ENCODE measurements at places on chromosomes 13 and 19. TPM values are rescaled to one million over a fixed set of nuclear protein-coding genes. Genes with fewer than 3 reads are reported as not detected.

GRCh38 chr19:6482343-6482686, 728 bp upstream of the DENND1C start:
- no peak for DNase-seq

DNA sequence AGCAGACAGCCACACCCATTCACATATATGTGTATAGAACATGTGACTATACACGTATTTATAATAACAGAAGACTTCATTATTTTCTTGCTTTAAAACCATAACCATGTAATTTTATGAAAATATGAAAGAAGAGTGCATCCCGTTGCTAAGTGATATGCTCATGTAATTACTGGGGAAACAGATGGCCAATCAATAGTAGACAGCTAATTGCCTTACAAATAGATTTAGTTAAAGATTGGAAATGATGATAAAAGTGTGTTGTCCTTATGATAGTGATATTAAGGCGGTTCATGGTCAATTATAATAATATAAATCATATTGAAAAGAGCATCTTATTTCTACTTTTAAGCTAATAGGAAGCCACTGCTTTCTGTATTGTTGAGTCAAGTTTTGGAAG, 95.9 kb downstream of the RFC3 start:
- no peak for DNase-seq

- DNase-seq: peak; percentile 60
These were observed 63.4 kb downstream of the KCTD12 start for GRCh38 chr13:76822698-76823267.

DNA sequence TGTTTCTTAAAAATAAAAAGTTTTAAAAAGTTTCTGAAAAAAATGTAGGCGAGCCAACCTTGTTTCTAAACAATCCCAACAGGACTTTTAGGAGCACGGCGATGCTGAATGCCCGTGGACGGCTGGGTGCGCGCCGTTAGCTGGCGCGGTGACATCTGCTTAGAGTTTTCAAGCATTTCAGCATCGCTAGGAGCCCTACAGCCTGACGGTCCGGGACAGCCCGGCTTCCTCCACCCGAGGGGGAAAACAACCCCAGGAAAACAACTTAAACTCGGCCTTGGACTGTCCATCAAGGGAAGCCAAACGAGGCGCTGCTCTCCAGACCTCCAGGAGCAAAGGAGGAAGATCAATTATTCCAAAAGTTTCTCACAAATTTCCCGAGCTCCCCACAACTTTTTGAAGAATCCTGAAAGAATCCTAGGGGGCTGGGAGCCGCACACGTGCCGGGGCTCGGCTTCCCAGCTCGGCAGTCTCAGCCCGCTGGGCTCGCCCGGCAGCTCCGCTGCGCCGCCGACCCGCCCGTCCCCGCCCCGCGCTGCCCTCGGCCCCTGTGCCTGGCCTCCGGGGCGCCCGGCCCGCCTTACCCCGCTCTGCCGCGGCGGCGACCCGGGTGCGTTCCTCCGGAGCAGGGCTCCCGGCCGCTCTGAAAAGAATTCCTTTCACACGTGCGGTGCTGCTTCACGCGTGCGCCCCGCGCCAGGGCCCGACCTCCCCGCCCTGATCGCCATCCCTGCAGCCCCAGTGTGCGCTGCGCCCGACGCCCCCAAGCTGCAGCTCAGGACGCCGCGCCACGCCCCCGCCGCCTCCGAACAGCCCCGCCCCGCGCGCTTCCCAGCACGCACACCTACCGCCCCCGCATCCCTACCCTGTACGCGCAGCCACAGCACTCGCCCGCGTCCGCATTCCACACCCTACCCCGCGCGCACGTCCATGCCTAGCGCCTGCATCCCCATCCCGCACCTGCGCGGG, at the start of gene GJA3:
Gene GJA3 (minus strand): TSS at position 747 of the 969 bp plus-strand sequence. CDS start 17,764 bp downstream, outside the sequence.
- DNase-seq: no peak

GRCh38 chr19:43152214-43152613, 34.1 kb downstream of the PSG5 start:
- no peak for DNase-seq

DNA sequence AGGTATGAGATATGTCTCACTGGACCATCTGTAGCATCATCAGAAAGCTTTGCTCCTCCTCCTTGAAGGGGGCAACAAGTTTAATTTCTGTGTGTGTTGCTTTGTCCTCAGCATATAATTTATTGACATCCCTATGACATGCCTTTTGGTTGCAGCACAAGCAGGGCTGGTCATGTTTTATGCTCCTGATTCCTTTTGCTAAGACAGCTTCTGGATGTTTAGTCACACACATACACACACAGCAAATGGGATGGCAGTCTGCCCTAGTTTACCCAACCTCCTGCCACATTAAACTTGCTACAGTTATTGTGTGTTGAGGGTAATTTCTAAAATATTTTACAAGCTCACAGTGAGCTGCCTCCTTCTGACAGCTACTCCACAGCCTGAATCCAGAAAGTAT, 217.9 kb upstream of the RXFP2 start:
- no peak for DNase-seq

GRCh38 chr13:73336773-73337172, 278.0 kb downstream of the KLF5 start:
- no peak for DNase-seq

DNA sequence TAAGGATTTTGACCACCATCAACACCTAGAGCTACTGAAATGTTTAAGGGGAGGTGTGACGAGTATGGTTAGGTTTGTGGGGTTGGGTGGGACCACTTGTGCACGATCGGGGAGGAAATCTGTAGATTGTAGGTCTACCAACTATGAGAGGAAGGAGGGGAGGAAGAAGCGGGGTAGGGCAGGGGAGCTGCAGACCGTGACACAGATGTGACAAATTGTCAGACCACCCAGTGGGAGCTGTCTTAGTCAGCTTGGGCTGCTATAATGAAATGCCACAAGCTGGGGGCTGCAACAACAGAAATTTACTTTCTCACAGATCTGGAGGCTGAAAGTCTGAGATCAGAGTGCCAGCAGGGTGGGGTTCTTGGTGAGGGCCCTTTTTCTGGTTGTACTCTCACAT, 62.2 kb upstream of the ARGLU1 start:
- DNase-seq: no peak

- DNase-seq: no peak
These were observed 30.1 kb upstream of the METTL21C start for GRCh38 chr13:102724923-102725322.

- no peak for DNase-seq
These were observed 666 bp downstream of the POMP start for GRCh38 chr13:28659621-28659970.

- DNase-seq: no peak
These were observed 7.9 kb upstream of the PVR start for GRCh38 chr19:44635581-44636438.

C19orf67 gene
- total RNA-seq: not detected

PTPRH gene
- total RNA-seq: 0.29 TPM

ONECUT3 gene
- not detected for total RNA-seq

USHBP1 gene
- 40.0 TPM for total RNA-seq

DNA sequence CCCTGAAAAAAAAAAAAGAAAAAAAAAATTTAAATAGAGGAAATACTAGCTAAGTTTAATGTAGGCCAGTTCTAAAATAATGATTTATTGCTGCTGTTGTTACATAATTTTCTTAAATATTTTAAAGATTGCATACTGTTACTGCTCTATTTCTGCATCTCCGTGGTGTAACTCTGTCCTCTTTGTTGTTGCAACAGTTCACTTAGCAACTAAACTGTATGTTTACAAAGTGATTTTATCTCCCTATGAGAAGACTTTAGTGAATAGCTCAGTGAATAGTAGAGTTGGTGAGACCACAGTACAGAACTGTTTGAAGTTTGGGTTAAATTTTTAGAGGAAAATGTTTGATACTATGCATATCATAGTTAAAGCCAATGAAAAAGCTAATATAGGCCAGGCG, 19.4 kb downstream of the BRCA2 start:
- DNase-seq: no peak

GRCh38 chr13:33575378-33575777, 242.6 kb upstream of the RFC3 start:
- DNase-seq: no peak

DNA sequence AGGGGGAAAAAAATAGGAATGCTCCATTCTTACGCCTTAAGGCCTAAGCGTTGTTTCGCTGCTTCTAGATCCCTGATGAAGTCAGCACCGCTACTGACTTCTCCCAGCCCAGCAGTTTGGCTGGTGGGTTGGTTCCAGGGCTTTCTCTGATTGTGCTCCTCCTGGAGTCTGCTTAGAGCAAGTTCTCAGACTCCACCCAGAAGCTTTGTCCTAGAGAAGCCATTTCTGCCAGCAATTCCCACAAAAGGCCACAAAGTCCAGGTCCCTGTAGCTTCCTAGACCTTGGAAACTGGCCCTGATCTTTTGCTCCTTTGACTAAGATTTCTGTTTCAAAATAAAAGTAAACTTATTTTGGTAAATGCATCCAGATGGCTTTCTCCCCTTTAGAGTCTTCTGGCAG, 65.4 kb downstream of the KCTD12 start:
- no peak for DNase-seq

- DNase-seq: no peak
These were observed 803.6 kb downstream of the DIAPH3 start for GRCh38 chr13:59360108-59360507.

DNA sequence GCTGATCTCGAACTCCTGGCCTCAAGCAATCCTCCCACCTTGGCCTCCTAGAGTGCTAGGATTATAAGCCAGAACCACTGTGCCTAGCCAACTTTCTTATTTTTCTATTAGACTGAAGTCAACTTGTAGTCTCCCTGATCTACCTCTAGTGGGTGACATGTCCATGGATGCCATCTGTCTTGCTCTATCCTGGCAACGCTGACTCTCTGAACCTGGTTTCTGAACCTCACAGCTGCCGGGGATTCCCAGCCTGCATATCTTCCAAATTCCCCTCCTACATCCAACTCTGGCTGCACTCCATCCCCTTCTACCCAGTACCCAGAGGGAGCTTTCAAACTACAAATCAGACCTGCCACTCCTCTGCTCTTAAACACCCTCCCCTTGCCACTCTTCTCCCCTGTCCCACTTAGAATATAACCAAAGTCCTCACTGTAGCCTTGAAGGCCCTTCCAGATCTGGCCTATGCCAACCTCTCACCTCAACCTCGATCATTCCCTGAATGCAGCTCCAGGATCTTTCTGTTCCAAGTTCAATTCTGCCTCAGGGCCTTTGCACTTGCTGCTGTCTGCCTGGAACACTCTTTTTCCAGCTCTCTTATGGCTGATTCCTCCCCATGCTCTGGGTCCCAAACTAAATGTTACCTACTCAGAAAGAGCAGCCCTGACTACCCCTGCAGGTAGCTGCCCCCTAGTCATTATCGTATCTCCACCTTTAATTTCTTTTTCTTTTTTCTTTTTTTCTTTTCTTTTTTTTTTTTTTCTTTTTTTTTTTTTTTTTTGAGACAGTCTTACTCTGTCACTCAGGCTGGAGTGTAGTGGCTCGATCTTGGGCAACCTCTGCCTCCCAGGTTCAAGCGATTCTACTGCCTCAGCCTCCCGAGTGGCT, 2.2 kb downstream of the CLIP3 start:
- no peak for DNase-seq

GNG8 gene
- total RNA-seq: not detected

- no peak for DNase-seq
These were observed 111.3 kb downstream of the ZNF486 start for GRCh38 chr19:20278342-20278741.

POU4F1 gene
- 0.12 TPM for total RNA-seq

- peak; percentile 4 for DNase-seq
These were observed 39.9 kb upstream of the CCNE1 start for GRCh38 chr19:29771708-29772414.

SIGLEC12 gene
- not detected for total RNA-seq

DNA sequence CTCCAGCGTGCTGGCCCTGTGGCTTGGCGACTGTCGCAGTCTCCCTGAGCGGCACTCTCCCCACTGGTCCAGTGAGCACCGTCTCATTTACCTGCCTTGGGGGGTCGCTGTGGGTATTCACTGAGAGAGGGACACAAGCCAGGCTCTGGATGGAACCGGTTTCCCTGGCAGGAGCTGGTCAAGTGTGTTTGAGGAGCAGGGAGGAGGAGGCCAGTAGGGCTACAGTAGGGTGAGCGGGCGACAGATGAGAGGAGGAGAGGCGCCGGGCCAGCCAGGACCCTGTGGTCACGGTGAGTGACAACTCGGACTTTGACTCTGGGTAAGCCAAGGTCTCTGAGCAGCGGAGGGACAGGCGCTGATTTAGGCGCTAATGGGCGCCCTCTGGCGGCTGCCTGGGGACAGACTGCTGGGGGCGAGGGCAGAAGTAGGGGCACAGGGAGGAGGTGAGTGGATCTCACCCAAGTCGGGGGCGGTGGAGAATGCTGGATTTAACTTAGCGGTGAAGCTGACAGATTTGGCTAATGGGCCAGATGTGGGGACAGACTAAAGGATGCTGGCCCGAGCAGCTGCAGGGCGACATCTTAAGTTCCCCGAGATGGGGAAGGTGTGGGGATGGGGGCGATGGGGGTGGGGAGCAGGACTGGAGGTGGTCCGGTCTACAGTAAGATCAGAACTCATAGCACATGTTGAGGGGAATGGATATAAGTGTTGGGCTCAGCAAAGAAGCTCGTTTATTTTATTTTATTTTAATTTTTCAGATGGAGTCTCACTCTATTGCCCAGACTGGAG, 4.7 kb upstream of the PRMT1 start:
- DNase-seq: no peak

DNA sequence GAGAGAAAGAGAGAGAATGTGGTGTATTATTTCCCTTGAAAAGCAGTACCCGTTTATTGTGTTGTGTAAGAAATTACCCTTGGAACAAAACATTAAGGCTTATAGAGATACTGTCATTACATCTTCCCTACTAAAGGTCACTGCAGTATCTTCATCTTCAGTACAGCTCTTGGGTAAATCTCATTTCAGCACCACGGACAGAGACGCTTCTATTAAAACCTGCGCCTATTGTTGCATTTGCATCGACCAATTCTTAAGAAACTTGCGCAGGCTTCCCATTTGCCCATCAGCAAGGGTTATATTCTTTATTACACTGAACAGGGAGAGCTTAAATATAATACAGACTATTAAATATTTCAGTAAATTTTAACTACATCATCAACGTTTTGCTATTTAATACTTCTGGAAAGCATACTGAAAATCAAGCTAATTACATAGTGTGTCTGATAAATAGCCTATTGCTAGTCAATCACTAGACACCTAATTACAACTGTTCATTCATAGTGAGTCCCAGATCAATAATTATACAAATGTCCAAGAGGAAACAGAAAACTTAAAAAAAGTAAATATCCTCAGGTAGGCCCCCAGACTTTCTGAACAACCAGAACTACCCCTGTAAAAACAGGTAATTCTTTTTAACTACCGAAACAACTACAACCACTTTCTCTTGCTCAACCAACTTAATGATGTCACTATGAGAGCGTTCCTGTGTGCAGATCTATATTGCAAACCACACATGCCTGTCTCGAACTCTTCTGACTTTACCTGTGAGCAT, 350.6 kb downstream of the LIG4 start:
- DNase-seq: peak; percentile 55

IGFL3 gene
- not detected for total RNA-seq

DNA sequence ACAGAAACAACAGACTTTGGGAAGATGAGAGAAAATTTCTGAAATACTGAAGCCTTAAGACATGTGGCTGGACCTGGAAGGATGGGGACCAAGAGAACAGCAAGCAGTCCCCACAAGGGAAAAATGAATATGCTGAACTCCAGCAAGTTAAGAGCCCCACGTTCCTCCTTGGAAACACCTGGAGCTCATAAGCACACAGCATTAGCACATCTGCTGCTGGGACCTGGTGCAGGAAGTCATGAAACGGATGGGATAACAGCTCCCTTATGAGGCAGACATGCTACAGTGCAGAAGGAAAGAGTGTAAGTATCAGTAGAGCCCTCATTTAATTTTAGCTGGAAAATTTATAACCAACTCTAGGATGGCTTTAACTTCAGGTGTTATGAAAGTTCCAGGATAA, 67.3 kb downstream of the SLC15A1 start:
- no peak for DNase-seq

MAST1 gene
- total RNA-seq: 0.64 TPM

- no peak for DNase-seq
These were observed 15.2 kb downstream of the PLEKHF1 start for GRCh38 chr19:29680447-29680846.
